ENCODE measurements at places on chromosomes 7 and 10.
A peak's percentile ranks its signal among the peaks of the same experiment; 100 is the strongest.

- DNase-seq = no peak
Measured at GRCh38 chr10:6530211-6530840, 49.8 kb downstream of the PRKCQ start.

- no peak for DNase-seq
Measured at GRCh38 chr10:65952086-65952485, 973.8 kb upstream of the LRRTM3 start.

GRCh38 chr10:7408291-7409044 is 2.4 kb downstream of the SFMBT2 start:
- peak; percentile 60 for DNase-seq

GRCh38 chr10:5592070-5592469 is 67.3 kb downstream of the CALML3 start:
- DNase-seq = no peak

- no peak for DNase-seq
Measured at GRCh38 chr7:92714280-92714679, 122.1 kb downstream of the CDK6 start.

GRCh38 chr10:116733566-116733965 is 8.8 kb downstream of the HSPA12A start:
- no peak for DNase-seq

- DNase-seq = no peak
Measured at GRCh38 chr10:287026-287709, 151.9 kb downstream of the ZMYND11 start.
